Heart right ventricle (tissue), 16 donors: ENCODE measurements at places on chromosomes 1 and 21. TPM values are rescaled to one million over a fixed set of nuclear protein-coding genes. Genes with fewer than 3 reads are reported as not detected.

Gene INAVA
- 0.21 TPM for total RNA-seq

Gene PDZK1IP1
- total RNA-seq = not detected

Gene CNTN2
- 0.72 TPM for total RNA-seq

Gene MX2
- total RNA-seq = 22.9 TPM

Gene ECM1
- 5.8 TPM for total RNA-seq
